Upper lobe of left lung (tissue), 6 donors: ENCODE measurements at places on chromosomes 16 and 17. TPM values are rescaled to one million over a fixed set of nuclear protein-coding genes. Genes with fewer than 3 reads are reported as not detected.

The CCDC78 gene
- total RNA-seq, result 3.5 TPM

The GNG13 gene
- total RNA-seq, result not detected

The USP43 gene
- total RNA-seq, result 17.9 TPM

The OR3A2 gene
- total RNA-seq, result not detected

The SOST gene
- total RNA-seq, result not detected

The KRTAP3-1 gene
- total RNA-seq, result not detected

The RND2 gene
- 0.15 TPM for total RNA-seq

The CDH3 gene
- total RNA-seq, result 8.2 TPM

The IRX3 gene
- 59.0 TPM for total RNA-seq

The C16orf78 gene
- total RNA-seq, result not detected

The ZNF597 gene
- total RNA-seq, result 5.2 TPM

The FOXC2 gene
- not detected for total RNA-seq

The OSBPL7 gene
- total RNA-seq, result 10.7 TPM

DNA sequence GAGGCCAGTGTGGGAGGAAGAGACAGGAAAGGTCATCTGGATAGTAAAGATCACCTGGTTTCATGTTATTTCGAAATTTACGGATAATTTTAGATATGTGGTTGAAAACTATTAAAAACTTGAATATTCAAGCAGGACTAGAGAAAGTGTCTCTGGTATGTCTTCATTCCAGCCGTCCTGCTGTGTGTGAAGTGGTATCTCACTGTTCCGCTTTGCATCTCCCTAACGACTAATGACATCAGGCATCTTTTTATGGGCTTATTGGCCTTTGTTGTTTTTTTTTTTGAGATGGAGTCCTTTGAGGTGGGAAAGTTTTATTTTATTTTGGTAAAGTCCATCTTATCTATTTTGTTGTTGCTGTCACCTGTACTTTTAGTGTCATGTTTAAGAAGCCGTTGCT, 214.4 kb upstream of the CHMP6 start:
- DNase-seq, result no peak

DNA sequence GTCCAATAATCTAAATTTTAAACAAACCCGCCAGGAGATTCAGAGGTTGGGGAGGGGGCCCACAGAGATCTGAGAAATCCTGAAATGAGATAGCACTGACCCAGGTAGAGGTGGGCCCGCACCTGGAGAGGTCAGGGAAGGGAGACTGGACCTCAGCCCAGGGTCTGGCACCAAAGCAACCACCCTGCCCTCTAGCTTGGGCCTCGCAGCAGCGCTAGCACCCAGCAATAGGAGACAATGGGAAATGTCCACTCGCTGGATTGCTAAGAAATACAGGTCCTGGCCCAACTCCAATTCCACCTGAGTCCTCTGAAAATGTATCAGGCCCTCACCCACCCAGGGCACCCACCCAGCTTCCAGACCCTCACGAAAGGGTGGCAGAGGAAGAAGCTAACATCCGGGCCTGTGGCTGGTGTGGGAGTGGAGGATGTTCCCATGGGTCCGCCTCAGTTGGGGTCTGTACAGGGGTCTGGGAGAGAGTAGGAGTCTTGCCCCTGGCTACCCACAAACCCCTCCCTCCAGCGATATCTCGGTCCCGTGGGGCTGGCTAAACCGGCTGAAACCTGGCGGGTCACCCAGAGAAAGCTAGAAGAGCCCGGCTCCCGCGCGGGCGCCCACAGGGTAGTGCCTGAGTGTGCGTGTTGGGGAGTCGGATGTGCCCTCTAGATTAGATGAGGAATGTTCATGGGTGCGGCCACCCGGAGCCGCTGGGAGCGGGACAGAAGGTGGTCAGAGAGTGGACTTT, 1.1 kb downstream of the PLLP start:
- DNase-seq, result peak; percentile 24

DNA sequence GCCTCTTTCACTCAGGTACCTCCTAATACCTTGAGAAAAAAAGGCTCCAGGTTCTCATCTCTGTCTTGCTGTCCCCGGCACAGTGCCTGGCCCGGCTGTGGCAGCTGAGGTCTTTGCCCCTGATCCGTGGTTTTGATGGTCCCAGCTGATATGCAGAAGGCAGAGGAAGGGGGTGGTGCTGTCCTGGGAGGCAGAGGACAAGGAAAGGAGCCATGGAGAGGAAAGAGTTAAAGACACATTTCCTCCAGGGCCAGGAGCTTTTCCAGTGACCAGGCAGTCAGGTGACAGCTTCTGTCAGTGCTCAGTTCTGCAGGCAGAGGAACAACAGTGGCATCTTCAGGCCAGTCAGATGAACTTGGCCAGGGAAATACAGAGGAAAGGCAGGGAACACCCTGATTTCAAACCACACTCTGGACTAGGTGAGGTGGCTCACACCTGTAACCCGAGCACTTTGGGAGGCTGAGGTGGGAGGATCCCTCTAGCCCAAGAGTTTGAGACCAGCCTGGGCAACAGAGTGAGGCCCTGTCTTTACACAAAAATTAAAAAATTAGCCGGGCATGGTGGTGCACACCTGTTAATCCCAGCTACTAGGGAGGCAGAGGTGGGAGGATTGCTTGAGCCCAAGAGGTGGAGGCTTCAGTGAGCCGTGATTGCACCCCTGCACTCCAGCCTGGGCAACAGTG, 3.3 kb upstream of the COG1 start:
- no peak for DNase-seq

GRCh38 chr17:32490101-32490482, 3.3 kb downstream of the CDK5R1 start:
- no peak for DNase-seq

GRCh38 chr16:84124257-84125073, 7.7 kb upstream of the MBTPS1 start:
- DNase-seq, result no peak

DNA sequence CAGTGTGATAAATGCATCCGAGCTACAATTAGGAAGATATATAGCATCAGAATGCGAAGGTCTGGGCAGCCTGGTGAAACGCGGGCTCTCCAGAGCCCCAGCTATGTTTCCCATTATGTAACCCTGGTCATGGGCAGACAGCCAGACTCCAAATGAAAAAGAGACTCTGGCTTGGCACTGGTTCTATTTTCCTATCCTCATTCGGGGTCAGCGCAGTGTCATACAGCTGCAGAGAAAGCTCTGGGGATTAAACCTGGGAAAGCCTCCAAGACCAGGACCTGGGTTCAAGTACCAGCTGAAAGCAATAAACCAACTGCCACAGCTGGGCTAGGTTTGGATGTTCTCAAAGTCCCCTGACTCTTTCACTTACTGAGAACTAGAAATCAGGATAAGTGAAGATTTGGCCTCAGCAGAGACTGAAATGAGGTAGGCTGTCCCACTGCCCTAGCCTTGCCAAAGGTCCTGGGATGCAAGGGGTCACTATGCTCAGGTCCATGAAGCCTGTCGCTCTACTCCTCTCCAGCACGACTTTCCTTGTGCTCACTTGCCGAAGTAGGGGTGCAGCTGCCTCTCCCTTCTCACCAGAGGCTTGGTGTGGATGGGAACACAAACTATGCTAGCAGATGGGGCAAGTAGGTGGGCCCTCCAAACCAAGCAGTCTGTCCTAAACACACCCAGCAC, 123.8 kb downstream of the SMG6 start:
- DNase-seq, result no peak

DNA sequence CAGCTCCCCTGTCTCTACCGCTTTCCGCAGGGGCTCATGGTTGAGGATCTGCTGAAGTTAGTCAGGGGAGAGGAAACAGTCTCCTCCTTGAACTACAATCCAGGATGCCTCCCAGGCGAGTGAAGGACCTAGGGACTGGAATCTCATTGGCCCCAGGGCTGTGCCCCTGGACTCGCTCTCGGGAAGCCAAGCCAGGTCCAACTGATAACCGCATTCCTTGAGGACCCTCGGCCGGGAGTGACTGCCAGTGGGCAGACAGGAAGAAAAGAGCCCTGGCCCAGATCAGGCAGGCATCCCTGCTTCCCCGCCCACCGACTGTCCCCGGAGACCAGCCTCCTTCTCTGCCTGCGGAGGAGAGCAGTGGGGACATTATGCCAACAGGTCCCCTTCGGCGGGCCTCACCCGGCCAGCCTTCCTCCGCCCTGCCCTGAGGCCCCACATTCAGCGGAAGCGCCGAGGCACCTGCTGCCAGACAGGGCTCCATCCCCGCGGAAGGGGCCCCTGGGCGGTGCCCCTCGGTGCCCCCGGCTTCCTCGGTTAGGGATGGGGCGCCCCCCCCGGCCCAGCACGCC, 776 bp downstream of the LRRC75A start:
- DNase-seq, result no peak

DNA sequence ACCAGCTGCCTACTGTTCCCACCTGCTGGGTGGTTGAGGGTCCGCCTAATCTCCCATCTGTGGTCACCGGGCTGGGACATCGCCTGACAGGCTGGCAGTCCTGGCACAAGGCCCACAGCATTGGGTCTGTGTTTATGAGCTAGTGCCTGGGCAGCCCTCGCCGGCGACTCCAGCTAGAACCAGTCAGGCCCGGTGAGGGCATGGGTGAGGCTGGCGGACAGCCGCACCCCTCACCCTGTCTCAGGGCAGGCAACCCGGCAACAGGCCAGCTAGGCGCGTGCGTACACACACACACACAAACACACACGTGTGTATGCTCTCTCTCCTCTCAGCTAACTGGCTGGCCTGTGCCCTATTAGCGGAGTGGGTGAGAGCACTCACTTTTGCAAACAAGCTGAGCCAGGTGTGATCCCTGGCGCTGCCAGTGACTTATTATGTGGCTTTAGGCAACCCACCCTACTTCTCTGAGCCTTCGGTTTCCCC, 10.4 kb downstream of the HSD11B2 start:
- DNase-seq, result peak; percentile 88

GRCh38 chr17:49971199-49971847, 2.3 kb downstream of the DLX4 start:
- DNase-seq, result no peak

DNA sequence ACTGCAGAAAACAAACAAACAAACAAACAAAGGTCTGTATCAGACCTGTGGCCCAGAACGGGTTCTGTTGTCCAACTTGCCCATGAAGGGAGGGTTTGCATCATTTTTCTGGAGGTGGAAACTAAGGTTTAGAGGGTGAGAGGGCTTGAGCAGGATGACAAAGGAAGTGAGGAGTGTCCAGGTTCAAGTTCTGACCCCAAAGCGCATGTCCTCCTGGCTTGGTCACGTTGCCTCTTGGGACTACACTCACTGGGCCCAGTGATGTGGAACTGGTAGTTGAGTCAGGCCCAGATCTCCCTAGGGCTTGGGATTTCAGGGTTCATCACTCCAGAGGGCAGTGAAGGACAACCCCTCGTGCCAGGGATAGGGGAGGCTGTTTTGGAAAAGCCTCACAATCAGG, 1.8 kb downstream of the SREBF1 start:
- DNase-seq, result no peak

GRCh38 chr17:34167354-34167753, 87.7 kb upstream of the CCL2 start:
- no peak for DNase-seq

GRCh38 chr17:10032118-10032852, 127.2 kb upstream of the RCVRN start:
- DNase-seq, result no peak

GRCh38 chr16:70421014-70421413, 17.9 kb downstream of the ST3GAL2 start:
- no peak for DNase-seq

- no peak for DNase-seq
Observed at GRCh38 chr17:48373130-48373830, 56.7 kb downstream of the SKAP1 start.

- peak; percentile 95 for DNase-seq
Observed at GRCh38 chr17:81991684-81992305, 14.4 kb downstream of the ASPSCR1 start.

- DNase-seq, result no peak
Observed at GRCh38 chr16:21645261-21645721, 7.1 kb downstream of the IGSF6 start.

DNA sequence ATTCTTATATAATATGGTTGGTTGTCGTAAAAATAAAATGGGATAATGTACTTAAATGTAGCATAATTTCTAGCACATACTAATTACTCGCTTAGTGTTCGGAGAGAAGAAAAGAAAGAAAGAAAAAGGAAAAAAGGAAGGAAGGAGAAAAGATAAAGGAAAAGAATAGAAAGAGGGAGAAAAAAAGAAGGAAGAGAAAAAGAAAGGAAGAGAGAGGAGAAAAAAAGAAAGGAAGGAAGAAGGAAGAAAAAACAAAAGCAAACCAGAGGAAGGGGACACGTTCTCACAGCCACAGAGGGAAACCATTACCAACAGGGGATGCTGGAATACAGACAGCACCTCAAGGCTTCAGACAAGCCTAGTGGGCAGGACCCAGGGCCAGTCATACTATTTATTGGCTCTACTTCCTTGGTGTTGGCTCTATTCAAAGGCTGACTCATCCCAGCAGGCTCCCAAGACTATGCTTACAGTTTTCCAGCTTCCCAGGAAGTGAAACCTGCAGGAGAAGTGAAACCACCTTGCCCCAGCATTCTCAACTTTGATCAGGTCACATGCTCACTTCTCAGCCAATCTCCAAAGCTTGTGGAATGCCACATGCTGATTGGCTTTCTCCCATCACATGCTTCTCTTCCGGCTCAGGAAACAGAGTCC, 273.5 kb upstream of the IRX5 start:
- DNase-seq, result no peak

GRCh38 chr16:74277974-74278373, 18.6 kb upstream of the PSMD7 start:
- DNase-seq, result no peak

DNA sequence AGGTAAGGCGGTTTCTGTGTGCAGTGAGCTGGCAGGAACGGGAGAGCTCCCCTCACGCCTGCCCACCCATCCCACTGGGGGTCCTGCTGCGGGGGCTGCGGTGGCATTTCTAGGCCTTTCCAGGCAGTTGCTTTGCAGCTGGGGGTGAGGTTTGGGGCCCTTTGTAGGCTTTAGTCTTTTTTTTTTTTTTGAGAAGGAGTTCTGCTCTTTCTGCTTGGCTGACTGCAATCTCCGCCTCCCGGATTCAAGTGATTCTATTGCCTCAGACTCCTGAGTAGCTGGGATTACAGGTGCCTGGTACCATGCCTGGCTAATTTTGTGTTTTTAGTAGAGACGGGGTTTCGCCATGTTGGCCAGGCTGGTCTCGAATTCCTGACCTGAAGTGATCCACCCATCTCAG, 11.1 kb downstream of the TSC2 start:
- no peak for DNase-seq

GRCh38 chr17:17361543-17361866, 58.3 kb downstream of the NT5M start:
- DNase-seq, result no peak

DNA sequence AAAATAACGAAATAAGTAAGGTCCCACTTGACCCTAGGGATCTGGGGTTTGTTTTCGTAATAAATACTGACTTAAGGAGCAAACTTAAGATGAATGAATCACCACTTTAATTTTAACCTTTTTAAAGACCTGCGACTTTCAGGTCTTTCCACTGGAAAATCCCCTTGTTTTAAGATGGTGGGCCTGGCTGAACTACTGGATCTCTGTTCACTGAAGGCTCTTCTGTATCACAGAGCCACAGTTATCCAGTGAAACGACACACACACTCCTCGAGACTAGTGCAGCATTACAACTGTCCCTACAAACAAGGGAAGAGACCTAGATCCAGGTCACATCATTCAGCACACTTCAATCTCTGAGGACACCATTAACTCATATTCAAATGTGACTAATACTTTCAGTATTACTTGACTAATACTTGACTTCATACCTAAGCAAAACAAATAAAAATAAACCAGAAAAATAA, 299.0 kb downstream of the CEP112 start:
- no peak for DNase-seq
